ENCODE measurements at places on chromosomes 6 and 20. TPM values are rescaled to one million over a fixed set of nuclear protein-coding genes. Genes with fewer than 3 reads are reported as not detected.
A peak's percentile ranks its signal among the peaks of the same experiment; 100 is the strongest.

The TPD52L1 gene
- 63.3 TPM for total RNA-seq

The TFAP2B gene
- total RNA-seq, result 0.14 TPM

- no peak for DNase-seq
These were observed 36.9 kb upstream of the STMND1 start for GRCh38 chr6:17064975-17065374.

GRCh38 chr6:111918825-111919224 is 45.6 kb upstream of the FYN start:
- DNase-seq, result peak; percentile 7

- DNase-seq, result no peak
These were observed 29.5 kb downstream of the STX11 start for GRCh38 chr6:144179828-144180227.
